ENCODE measurements at places on chromosomes 13 and 19. TPM values are rescaled to one million over a fixed set of nuclear protein-coding genes. Genes with fewer than 3 reads are reported as not detected.

The GJB6 gene
- total RNA-seq = not detected

The ZNF610 gene
- 6.0 TPM for total RNA-seq

The SOHLH2 gene
- 0.64 TPM for total RNA-seq

The FAM124A gene
- 1.7 TPM for total RNA-seq

The KIR2DL4 gene
- total RNA-seq = not detected

The KASH5 gene
- not detected for total RNA-seq

The LIG4 gene
- total RNA-seq = 13.3 TPM

The KL gene
- total RNA-seq = not detected

The POLR1D gene
- total RNA-seq = 149 TPM

The SLITRK5 gene
- 5.5 TPM for total RNA-seq

The TMEM255B gene
- total RNA-seq = not detected

The KIR2DL1 gene
- total RNA-seq = not detected

The CPB2 gene
- not detected for total RNA-seq

The MAU2 gene
- 15.0 TPM for total RNA-seq

The LHFPL6 gene
- total RNA-seq = 19.4 TPM

The PTGER1 gene
- total RNA-seq = 0.52 TPM

The MAMSTR gene
- total RNA-seq = 0.32 TPM

The OR2Z1 gene
- total RNA-seq = not detected

The ZNF208 gene
- not detected for total RNA-seq

The KIR2DL3 gene
- total RNA-seq = not detected

The CFAP97D2 gene
- total RNA-seq = not detected

The ZNF234 gene
- 8.5 TPM for total RNA-seq

The CPAMD8 gene
- total RNA-seq = not detected

The GIPC3 gene
- total RNA-seq = 0.29 TPM

The ZNF530 gene
- total RNA-seq = 4.8 TPM

The TNNT1 gene
- total RNA-seq = 25.1 TPM

The LIPE gene
- 1.5 TPM for total RNA-seq

The C19orf73 gene
- total RNA-seq = 0.59 TPM

The KCNN4 gene
- total RNA-seq = 22.9 TPM

The SLC5A5 gene
- total RNA-seq = 0.02 TPM

The PROZ gene
- not detected for total RNA-seq

The HCN2 gene
- total RNA-seq = 0.63 TPM

The NTF4 gene
- not detected for total RNA-seq

The PCDH20 gene
- 4.5 TPM for total RNA-seq

The CYP2A6 gene
- total RNA-seq = not detected

The TNFRSF19 gene
- 31.3 TPM for total RNA-seq

The BTBD2 gene
- 33.7 TPM for total RNA-seq

The NDUFA3 gene
- 31.8 TPM for total RNA-seq

The LGALS7B gene
- not detected for total RNA-seq

The EPN1 gene
- 35.9 TPM for total RNA-seq

The EXOC3L2 gene
- not detected for total RNA-seq

The ZNF548 gene
- total RNA-seq = 9.4 TPM

The KLK4 gene
- total RNA-seq = not detected

The SPIB gene
- not detected for total RNA-seq

The LILRB3 gene
- total RNA-seq = not detected
